ENCODE measurements at places on chromosomes 12 and 14. TPM values are rescaled to one million over a fixed set of nuclear protein-coding genes. Genes with fewer than 3 reads are reported as not detected.

DNA sequence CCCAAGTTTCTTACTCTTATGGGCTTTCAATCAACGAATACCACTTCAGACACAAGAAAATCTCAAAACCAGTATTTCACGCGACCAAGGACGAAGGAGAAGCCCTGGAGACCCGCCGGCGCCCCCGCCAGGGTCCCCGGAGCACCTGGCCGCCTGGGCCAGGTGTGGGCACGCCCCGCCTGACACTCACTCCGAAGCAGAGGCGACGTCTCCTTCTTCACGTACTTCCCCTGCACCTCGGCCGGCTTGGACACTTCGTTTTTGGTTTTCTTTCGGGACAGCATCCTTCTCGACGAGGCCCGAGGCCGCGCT is 466 bp downstream of the SAV1 start:
- no peak for DNase-seq

GRCh38 chr14:56189307-56189706 is 71.1 kb downstream of the PELI2 start:
- DNase-seq: no peak

DNA sequence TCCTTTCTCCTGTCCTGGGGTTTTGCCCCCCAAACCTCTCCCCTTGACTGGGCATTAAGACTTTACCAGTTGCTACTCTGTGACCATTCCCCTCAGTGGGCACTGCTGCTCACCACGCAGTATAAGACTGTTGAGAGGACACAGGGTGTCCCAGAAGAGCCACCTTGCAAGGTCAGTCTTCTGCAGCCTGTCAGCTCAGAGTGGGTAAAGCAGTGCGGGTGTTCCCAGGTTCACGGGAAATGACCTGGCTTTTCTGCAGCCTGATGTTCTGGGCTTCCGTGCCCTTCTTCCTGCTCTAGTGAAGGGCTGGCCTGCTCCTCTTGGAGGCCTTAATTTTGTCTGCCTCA is 34.2 kb downstream of the KCNA1 start:
- DNase-seq: no peak

PZP gene
- 0.35 TPM for total RNA-seq

GRCh38 chr14:36319899-36320199 is 588 bp downstream of the MBIP start:
- no peak for DNase-seq

- no peak for DNase-seq
These were observed 483.5 kb downstream of the ATP23 start for GRCh38 chr12:58424735-58425392.

- DNase-seq: no peak
These were observed 9.0 kb downstream of the TRHDE start for GRCh38 chr12:72281126-72281525.

SVOP gene
- 1.9 TPM for total RNA-seq

DNA sequence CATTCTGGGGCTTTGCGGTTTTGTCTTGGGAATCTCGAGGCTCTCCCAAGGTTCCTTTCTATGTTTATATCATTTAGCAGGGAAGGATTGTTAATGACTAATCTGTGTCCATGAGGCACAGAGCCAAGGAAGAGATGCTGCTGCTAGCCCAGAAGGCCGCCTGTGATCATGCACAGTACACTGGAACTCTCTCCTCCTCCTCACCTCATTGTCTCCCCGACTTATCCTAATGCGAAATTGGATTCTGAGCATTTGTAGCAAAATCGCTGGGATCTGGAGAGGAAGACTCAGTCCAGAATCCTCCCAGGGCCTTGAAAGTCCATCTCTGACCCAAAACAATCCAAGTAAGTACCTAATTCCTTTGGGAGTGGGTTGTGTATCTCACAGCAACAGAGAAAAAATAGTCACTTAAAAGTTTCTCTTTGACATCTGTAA is at the start of gene NR1H4:
TSS of gene NR1H4 (plus strand) at position 151 of the 435 bp plus-strand sequence. CDS start 19,458 bp downstream, outside the sequence.
- DNase-seq: no peak

PCED1B gene
- total RNA-seq: 1.1 TPM

POTEM gene
- not detected for total RNA-seq

DNA sequence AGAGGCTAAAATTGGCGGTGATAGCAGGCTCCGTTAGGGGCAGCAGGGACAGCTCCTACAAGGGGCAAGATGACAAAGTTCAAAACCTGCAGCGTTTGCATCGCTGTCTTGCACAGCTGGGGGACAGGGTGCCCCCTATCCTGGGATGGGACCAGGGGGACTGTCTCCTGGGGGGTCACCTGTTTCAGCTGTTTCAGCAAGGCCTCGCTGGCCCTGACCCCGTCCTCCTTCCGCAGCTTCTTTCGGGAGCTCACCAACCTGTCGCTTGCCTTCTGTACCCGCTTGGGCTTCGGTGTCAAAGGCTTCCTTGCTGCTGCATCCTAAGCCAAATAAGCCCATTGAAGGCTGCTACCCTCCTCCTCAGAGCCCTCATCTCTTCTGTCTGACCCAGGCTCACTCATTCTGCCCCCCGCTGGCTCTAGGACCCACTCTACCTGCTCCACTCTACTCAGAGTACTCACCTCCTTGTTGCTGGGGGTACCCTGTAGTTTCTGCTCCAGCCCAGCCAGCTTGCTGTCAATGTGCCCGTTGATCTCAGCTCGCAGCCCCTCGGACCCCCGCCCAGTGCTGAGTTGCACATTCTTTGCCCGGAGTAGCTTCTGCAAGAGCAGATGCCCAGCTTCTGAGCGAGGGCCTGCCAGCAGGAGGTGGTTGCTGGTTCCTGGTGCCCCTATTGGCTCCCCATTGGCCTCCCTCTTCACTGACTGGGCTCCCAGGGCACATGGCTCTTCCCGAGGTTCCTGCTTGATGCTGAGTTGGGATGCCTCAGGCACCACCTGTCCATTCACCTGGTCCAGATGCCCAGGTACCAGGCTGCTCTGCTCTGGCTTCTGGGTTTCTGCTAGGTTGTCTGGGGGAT is 12.4 kb upstream of the PRKAG1 start:
- DNase-seq: no peak

- DNase-seq: no peak
These were observed 1.7 kb downstream of the ANGEL1 start for GRCh38 chr14:76810953-76811400.

GRCh38 chr12:52199294-52199919 is 7.6 kb upstream of the KRT80 start:
- peak; percentile 81 for DNase-seq

KRT71 gene
- not detected for total RNA-seq

TRHDE gene
- total RNA-seq: 0.35 TPM

DNA sequence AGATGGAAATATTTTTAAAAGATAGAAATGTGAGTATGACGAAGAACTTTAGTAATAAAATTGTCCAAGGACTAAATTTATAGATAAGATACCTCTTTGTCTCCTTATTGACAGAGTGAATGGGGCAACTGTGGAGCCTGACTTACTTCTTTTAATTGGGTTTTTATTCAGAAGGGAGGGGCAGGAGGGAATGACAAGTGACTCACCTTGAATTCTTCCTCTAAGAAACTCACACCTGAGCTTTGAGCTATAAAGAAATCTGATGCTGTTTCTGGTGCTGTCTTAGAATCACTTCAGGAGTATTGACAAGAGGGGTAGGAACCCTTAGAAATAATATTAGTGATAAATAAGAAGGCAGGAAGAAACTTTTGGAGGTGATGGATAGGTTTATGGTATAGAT is 951 bp downstream of the NR1H4 start:
- no peak for DNase-seq

CBLN3 gene
- 2.3 TPM for total RNA-seq

CLEC1A gene
- 4.4 TPM for total RNA-seq

GRCh38 chr14:67928375-67928774 is 108.8 kb downstream of the RAD51B start:
- no peak for DNase-seq

DNA sequence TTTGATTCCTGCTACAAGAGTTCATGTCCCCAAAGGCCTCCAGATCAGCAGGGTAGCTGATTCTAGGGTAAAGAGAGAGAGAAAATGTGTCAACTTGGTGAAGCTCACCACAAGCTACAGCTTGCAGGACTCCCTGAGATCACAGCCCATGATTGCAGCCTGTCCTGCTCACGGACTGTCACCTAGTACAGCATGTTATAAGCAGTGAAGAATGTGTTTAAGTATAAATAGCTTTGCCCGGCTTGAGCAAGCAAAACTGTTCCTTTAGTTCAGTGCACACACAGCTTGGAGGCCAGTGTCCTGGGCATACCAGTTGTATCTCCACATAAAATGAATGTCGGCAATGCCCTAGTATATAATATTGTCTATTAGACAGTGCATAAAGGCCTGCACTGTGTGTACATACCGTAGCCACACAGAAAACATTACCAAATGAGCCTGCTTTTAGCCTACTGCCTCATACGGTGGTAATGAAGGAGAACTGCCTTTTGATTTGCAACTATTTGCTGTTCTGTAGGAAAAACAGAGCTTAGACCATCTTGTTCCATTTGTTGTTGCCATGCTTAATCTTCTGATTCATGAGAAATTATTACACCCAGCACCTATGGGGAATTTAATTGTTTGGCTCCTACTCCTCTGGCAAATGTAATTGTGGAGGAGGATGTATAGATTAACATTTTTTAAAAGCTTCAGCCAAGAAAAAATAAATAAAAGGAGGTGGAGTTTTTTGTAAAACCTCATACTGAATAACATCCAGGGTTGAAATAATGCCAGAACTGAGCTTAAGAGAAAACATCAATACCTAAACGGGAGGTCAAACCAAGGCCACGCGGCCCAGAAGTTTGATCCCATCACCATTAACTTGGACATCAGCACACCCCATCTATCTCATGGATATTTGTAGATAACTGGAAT is 108.1 kb upstream of the G2E3 start:
- no peak for DNase-seq

GRCh38 chr12:104866291-104866690 is 91.8 kb downstream of the SLC41A2 start:
- no peak for DNase-seq

TRAF3 gene
- 11.6 TPM for total RNA-seq

DNA sequence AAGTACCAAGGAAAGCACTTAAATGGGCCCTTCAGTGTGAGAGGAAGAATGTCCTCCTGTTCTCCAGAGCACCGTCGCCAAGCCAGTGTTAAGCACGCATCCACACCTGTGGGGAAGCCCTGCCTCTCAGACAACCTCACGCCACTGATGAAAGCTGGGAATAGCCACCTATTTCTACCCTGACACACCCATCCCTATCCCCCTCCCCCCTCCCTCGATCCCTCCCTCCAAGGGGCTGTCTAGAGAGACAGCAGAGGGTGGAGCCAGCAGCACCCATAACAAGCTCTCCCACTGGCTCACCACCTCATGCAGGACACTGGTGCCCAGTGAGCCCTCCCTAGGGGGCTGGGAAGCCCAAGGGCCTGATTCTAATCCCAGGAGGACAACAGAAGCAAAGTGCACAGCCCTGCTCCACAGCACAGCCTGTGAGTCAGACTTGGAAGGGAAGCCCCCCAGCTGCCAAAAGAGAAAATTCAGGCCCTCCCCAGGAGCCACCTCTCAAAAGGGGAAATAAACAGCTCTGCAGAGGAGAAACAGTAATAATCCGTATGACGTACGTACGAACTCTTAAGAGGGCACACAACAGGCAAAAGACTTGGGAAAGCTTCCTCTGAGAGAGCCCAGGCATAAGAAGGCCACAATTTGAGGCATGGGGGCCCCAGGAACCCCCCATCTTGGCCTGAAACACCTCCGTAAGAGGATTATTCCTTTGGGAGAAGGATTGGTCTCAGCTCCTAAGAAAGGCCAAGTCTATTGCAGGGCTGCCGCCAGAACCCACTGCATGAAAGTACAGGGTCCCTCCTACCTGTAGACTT is 7.8 kb downstream of the PITPNM2 start:
- no peak for DNase-seq

DNA sequence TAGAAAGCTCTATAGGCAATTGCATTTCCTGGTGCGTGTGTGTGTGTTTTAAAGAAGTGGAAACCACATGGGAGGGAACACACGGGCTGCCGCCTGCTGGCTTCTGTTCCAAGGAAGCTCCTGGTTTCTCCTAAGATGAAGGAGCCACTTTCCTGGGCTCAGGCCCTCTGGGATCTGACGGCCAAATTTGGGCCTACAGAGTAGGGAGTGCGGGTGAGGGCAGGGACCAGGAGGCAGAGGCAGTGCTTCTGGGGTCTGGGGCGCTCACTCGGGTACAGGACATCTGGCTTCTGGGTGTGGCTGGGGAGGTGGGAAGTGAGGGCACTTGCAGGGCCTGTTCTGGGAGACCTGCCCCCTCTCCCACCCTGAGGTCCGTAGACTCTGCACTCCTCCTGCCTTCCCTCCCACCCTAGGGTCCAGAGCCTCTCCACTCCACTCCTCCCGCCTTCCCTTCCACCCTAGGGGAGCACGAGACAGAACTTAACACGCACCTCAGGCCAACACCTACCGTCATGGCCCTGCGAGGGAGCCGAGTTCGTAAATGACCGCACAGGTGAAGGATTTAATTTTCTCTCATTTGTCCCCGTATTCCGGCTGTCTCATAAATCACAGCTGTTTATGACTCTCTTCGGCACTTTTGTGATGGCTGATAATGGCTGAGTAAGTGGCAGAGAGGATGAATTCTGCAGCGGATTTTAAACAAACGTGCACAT is 127.7 kb downstream of the KIF26A start:
- no peak for DNase-seq

- no peak for DNase-seq
These were observed 22.7 kb upstream of the DHRS2 start for GRCh38 chr14:23613242-23614070.

ACAD10 gene
- total RNA-seq: 35.8 TPM

TMBIM4 gene
- total RNA-seq: 65.9 TPM

DNA sequence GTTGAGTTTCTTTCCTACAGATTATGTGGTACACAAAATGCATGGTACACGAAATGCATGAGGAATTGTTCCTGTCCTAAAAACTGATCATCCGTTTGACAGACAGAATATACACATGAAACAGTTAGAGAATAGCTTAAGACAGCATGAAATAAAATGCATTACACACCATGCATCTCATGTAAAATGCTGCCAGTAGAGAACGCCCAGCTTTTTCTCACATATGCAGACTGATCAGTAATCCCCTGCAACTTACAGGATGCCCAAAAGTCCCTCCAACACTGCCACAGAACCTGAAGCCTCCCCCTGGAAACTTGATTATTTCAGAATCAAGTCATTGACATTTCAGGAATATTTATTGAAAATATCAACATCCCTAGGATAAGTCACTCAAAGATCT is 24.0 kb downstream of the IFNG start:
- DNase-seq: no peak

DNA sequence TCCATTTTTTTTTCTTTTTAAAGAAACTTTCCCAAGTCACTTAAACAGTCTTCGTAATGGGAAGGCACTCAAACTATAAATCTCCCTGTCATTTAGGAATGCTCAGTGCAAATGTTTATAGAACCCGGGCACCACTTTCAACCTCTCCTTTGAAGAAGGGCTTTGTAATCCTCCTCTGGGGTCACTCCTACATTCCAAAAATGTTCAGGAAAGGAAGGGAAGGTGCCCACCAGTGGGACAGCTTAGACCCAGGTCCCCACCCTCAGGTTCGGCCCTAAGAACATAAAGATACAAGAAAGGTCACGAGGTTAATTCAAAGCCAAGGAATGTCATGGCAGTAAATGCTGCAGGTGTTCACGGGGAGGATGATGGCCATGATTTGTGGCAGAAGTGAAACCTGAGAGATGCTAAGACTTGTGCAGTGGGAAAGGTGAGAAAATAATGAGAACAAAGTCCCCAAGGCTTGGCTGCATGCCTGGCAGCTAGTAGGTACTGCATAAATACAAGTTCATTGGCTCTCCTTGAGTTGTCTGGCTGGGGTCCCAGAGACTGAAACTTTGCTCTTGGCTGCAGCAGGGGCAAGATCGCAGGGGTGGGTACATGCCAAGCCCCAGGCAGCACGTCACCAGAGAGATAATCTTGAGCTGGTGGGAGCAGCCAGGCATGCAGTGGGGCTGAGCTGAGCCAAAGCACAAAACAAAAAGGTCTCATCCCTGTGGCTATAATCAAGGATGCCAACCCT is 21.1 kb downstream of the KRT18 start:
- DNase-seq: peak; percentile 64

JDP2 gene
- 24.7 TPM for total RNA-seq

TSHR gene
- total RNA-seq: not detected

All from left ventricle myocardium superior (tissue), 1 donor.